ENCODE measurements at places on chromosomes 6 and 20.

GRCh38 chr6:130968476-130968875, 94.6 kb downstream of the EPB41L2 start:
- no peak for DNase-seq

- DNase-seq, result no peak
Observed at GRCh38 chr6:123640567-123641187, 3.9 kb upstream of the TRDN start.

- peak; percentile 60 for DNase-seq
Observed at GRCh38 chr6:75113446-75113845, 92.4 kb downstream of the COL12A1 start.

GRCh38 chr6:112311950-112312547, 35.1 kb upstream of the RFPL4B start:
- peak; percentile 57 for DNase-seq

DNA sequence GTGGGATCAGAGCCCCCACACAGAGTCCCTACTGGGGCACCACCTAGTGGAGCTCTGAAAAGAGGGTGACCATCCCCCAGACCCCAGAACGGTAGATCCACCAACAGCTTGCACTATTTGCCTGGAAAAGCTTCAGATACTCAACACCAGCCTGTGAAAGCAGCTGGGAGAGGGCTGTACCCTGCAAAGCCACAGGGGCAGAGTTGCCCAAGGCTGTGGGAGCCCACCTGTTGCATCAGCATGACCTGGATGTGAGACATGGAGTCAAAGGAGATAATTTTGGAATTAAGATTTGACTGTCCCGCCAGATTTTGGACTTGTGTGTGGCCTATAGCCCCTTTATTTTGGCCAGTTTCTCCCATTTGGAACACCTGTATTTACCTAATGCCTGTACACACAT, 260.4 kb downstream of the TBX18 start:
- DNase-seq, result no peak

DNA sequence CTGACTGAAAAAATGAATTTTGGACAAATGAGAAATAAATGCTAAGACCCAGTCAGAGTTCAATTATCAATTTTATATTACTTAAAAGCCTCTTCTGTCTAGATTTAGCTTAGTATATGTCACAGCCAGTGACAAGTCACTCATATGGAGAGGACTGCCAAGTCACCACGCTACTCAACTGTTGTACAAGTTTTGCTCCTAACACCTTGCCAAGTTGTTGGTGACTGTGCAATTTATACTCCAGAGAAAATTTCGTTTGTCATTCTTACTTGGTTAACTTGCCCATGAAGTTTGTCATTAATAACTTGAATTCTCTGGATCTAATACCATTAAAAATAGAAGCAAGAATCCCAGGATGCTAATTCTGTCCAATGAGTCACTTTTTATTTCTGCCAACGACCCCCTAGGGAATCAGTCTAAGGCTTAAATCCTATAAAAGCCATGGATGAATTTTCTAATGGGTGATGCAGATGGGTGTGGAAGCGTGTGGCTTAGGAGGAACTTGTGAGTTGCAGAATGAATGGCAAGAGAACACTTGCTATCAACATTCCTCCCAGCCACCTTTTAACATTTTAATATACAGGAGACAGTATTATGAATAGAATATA, 30.4 kb upstream of the FBXO30 start:
- DNase-seq, result no peak

GRCh38 chr20:48776306-48776705, 51.5 kb downstream of the PREX1 start:
- DNase-seq, result peak; percentile 93

- DNase-seq, result peak; percentile 7
Observed at GRCh38 chr6:62775427-62776022, 435.7 kb upstream of the FKBP1C start.

Data from choroid plexus epithelial cell (primary cell).